ENCODE measurements at places on chromosomes 6 and 20. TPM values are rescaled to one million over a fixed set of nuclear protein-coding genes. Genes with fewer than 3 reads are reported as not detected.

DNA sequence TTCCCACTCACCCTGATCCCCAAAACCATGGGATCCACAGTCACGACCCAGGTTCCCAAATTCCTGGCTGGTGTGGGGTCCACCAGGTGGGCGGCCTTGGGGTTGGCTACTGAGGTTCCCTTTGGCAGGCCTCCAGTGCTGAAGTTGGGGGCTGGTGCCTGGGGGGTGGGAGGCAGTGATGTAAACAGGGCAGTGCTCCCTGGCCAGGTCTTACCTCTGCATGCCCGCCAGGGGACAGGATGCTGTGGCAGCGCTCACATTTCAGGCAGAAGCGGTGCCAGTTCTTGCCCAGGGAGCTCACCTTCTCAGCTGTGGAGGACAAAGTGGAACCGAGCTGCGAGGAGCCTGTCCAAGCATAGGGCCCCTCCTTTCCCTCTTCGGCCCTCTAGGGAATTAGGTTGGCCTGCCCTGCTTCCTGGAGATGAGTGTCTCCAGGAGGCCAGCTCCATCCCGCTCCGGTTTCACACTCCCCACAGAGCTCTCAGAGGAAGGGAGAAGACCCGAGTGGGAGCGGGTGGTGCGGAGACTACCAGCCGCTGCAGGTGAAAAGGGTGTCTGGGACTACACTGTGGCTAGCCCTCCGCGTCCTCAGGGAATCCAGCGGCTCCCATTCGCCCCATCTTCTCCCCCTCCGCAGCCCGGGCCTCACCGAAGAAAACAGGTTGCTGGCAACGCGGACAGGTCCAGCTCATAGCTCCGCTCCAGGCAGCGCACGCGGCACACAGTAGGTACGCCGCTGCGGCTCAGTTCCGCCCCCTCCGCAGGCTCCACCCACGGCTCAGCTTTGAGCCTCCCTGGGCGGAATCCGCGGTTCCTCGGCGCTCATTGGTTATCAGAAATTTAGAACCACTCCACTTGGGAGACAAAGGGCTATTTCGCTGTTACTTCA is at the start of gene CRIP3:
TSS of gene CRIP3 (minus strand) at position 726 of the 889 bp plus-strand sequence. CDS start at position 692, 34 bp downstream.
- peak; percentile 86 for DNase-seq

DNA sequence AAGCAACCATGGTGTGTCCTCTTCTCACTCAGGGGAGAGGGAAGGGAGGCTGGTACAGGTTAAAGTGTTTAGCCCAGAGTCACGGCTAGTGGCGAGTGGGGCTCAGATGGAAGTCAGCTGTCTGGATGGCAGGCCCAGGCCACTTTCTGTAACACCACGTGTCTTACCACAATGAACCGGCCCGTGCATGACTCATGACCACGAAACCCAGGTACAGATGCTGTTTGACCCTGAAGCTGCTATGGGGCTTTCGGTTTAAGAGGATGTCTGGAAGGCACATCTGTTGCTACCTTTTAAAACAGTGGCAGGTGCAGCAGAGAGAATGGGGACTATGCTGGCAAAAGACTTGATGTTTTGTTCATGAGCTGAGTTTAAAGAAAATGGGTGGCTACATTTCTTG is 36.5 kb upstream of the MPC1 start:
- DNase-seq, result no peak

DNA sequence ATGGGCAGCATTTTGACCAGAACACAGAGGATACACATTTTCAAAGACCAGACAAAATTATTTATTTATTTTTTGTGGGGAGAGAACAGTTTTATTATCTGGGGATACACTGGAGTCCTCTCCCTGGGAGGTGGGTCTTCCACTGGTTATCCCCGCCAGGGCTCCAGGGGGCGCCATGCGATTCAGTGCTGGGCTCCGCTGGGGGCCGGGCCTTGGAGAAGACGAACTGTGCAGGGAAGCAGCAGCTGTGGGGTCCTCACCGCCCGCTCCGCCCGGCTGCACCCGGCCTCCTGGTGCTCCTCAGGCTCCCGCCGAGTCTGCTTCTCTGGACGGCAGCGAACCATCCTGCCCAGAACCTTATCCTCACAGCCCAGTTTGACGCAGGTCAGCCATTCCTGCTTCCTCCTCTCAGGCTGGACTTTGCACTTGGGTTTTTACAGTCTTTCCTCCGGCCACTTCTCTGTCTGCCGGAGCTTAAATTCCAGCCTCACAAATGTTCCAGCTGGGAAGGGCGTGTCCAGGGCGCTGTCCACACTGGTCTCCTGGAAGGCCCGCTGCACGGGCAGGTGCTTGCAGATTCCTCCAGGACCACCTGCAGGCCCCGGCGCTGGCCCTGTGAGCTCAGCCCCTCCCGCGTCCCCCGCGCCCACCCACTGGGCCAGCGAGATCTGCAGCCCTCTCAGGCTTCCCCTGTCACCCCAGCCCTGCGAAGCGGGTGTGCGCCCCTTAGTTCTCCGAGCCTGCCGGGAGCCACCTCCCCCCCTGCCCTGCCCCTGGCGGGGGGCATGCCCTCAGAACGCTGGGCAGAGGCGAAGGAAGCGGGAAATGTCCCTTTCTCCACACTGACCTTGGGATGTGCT is 1830.0 kb upstream of the DEFB115 start:
- DNase-seq, result no peak

- DNase-seq, result no peak
Observed at GRCh38 chr6:40978687-40979289, 60.2 kb downstream of the UNC5CL start.

The CFAP206 gene
- total RNA-seq, result not detected

The HSPA1A gene
- total RNA-seq, result 54.0 TPM

The CGA gene
- not detected for total RNA-seq
